ENCODE measurements at places on chromosomes 4 and X.

DNA sequence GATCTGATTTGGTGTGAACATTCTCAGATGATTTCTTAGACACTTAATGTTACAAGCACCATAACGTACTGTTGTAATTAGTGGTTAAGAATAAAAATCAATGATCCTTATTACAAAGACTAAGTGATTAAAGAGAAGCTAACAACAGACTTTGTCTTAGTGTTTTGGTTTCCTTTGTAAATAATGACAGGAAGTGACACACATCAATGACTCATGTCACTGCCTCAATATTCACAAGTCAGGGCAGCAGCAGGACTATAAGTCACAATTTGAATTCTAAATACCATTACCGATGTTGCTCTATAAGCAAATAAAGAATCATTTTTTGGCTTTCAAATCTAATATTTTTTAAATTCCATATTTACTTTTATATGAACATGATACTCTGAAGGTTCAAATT lies 115.8 kb upstream of the FAT4 start:
- no peak for DNase-seq

DNA sequence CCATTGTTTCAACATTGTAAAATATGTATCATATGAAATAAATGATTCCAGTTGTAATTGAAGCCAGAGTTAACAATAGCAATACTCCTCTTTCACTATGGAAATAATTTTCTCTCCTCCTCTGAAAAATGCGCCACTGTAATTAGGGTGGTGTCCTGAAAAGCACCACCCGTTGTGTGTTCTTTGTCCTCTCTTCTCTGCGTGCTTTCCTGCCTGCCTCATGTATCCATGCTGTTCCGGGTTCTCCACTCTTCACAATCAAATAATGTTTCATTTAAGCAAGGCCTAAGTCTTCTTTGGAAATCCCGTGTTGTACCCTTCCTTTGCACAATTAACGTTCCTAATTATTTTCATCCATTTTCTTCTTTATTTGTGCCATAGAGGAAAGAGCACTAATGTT lies 293.3 kb downstream of the ADGRL3 start:
- no peak for DNase-seq

DNA sequence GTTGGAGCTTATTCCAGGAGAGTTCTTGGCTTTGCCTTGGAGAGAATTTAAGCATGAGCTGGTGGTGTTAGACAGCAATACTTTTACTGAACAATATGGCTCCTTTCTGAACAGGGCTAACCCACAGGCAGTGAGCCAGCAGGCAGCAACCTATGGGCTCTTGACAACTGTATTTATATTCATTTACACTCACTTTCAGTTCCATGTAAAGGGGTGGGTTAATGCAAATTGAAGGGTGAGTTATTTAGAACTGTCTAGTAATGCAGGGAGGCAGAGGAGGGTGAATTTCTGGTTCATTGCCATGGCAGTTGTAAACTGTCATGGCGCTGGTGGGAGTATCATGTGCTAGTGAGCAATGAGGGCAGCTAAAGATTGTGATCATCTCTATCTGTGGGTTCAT lies 15.7 kb downstream of the FOXR2 start:
- no peak for DNase-seq

DNA sequence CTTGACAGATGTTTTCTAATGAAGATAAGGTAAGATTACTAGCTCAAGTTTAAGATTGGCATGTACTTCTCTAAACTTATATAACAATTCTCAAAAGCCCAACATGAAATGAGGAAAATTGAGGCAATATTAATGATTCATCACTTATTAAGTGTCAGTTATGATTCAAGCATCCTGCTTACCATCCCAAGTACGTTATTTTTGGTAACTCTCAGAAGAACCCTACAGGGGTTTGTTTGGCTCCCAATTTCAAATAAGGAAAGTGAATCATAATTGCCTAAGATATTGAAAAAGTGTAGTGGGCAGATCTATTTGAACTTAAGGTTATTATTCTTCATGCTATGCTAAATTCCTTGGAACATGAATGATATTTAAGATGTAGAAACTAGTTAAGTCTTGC lies 387.9 kb upstream of the TENM3 start:
- DNase-seq = no peak

GRCh38 chr4:53816561-53816960 lies 225.3 kb upstream of the LNX1 start:
- DNase-seq = no peak

- DNase-seq = no peak
These were observed 186.2 kb upstream of the BCOR start for GRCh38 chrX:40283981-40284380.

- DNase-seq = peak; percentile 24
These were observed 837 bp downstream of the NAT8L start for GRCh38 chr4:2059726-2060602.

DNA sequence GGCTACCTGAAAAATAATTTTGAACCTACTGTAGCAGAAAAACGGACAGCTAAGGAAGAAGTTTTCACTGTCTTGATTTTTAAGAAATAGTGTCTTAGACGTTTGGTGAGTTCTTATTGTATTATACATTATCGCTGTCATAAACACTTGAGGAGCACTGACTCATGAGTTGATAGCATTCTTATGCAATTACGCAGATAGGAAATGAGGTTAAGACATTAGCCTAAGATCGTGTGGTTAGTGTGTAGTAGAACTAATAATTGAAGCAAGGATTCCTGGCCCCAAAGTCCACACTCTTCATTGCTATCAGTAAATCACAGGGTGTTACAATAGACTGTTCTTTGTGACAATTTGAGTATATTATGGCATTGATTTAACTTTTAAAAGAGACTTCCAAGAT lies 238.1 kb downstream of the ARAP2 start:
- no peak for DNase-seq

GRCh38 chr4:148926276-148927260 lies 484.4 kb upstream of the NR3C2 start:
- DNase-seq = no peak

DNA sequence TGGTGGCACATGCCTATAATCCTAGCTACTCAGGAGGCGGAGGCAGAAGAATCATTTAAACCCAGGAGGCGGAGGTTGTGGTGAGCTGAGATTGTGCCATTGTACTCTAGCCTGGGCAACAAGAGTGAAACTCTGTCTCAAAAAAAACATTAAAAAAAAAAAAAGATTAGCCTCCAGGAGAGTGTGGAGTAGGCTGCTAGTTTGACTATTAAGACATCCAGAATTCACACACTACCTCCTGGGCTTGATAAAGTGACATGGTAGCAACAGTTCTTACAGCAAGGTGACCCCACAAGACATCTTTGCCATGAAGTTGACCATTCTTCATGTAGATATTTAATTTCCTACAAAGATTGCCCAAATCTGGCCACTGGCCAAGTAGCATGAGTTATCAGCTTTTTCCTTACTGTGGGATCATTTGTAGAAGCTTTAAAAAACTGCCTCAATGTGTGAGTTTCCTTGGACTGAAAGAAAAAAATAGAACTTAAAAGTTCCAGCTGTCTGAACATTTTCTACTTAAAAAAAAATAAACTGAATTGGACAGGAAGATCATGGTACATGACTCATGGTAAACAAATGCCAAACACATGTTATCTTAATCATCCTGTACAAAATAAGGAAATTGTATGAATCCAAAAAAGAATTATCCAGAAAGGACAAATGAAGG lies 35.3 kb upstream of the SPRY1 start:
- no peak for DNase-seq

GRCh38 chrX:22247169-22247568 lies 25.5 kb upstream of the CBLL2 start:
- no peak for DNase-seq

GRCh38 chr4:100509386-100509785 lies 8.4 kb downstream of the EMCN start:
- DNase-seq = no peak

DNA sequence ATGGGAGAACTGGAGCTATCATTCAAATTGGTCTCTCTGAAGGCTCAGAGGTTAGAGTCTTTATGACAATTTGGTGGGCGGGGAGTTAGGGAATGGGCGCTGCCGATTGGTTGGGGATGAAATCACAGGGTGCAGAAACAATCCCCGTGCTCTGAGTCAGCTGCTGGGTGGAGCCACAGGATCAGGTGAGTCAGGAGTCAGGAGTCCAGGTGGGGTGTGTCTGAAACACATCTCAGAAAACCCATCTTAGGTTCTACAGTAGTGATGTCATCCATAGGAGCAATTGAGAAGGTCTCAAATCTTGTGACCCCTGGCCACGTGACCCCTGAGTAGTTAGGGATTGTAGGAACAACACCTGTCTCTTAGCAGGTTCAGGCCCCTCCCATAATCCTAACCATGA lies 41.6 kb upstream of the TLR3 start:
- no peak for DNase-seq

DNA sequence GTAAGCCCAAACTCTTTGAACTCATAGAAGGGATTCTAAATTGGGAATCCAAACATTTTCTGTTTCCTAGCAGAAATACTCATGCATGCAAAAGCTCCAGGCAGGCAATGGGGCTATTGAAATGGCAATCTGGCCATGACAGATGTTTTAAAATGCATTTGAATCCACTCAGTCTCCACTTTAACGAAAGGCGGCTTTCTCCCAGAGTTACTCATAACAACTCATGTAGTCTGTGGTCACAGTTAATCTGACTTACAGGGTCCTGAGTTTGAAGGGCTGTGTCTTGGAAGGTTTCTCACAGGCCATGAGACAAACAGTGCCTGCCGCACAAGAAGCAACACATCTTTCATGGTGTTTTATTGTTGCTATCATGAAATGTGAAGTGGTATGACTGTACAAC lies 185.7 kb downstream of the AMELX start:
- DNase-seq = no peak

DNA sequence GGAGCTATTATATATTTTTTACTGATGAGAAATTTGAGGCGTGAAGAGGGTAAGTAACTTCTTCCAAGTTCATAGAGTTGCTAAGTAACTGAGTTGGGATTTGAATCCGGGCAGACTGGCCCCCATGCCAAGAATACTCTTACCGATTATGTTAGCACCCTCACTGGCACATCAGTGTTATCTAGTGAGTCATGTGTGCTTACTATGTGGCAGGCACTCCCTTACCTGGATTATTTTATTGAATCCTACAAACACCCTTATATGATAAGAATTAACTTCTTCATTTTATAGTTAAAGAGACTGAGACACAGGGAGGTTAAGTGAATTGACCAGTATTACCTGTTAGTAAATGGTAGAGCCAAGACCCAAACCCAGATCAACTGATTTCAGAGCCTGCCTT lies 20.9 kb downstream of the MTHFD2L start:
- no peak for DNase-seq

DNA sequence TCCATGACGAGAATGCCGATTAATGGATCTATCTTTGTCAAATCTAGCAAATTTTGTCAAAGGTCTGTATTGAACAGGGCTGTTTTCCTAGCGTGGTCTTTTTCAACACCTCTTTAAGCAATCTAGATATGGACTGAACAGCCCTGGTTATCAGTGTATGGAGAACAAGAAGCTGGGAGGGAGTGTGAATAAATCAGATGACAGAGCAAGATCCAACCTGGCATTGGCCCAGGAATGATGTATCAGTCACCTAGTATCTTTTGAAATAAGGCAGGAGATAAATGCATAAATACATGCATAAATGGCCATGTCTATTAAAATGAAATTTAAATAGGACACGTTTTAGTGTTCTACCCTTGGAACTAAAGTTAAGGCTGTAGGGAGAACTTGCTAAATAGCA lies 15.7 kb upstream of the AP1S2 start:
- no peak for DNase-seq

- no peak for DNase-seq
These were observed 36.4 kb downstream of the ARSJ start for GRCh38 chr4:113943085-113943484.

GRCh38 chr4:137378393-137378792 lies 153.9 kb downstream of the PCDH18 start:
- DNase-seq = no peak

- no peak for DNase-seq
These were observed 79.3 kb upstream of the DYNLT3 start for GRCh38 chrX:37926700-37927099.

GRCh38 chr4:127870688-127871087 lies 10.0 kb upstream of the PLK4 start:
- DNase-seq = no peak

DNA sequence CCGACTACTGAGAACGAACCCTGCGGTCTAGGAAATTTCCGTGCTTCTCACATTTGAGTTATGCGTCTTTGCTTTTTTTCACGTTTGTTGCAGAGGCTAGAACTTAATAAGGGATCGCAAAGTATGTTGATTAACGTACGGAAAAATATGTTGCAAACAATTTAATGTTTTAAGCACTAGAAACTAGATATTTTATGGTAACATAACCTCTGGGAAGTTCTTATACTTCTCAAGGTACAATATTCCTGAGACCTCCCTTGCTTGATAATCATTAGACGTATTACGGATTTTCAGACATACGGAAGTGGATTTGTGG lies 639 bp upstream of the PRDM5 start:
- no peak for DNase-seq

DNA sequence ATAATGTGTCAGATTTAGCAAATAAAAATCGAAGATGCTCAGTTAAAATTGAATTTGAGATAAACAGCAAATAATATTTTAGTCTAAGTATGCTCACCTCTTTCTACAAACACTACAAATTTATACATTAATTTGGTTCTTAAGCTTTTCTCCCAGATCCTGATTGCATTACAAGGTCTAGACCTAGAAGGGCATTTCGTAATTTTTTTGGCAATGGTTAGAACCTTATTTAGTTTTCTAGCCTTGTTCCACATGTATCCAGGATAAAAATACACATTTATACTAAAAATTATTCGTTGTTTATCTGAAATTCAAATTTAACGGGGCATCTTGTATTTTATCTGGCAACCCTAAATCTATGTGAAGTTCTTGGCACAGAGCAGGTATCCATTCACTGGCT lies 2.5 kb upstream of the CDKL5 start:
- no peak for DNase-seq

- DNase-seq = no peak
These were observed 6.0 kb upstream of the CCKAR start for GRCh38 chr4:26496207-26496783.

DNA sequence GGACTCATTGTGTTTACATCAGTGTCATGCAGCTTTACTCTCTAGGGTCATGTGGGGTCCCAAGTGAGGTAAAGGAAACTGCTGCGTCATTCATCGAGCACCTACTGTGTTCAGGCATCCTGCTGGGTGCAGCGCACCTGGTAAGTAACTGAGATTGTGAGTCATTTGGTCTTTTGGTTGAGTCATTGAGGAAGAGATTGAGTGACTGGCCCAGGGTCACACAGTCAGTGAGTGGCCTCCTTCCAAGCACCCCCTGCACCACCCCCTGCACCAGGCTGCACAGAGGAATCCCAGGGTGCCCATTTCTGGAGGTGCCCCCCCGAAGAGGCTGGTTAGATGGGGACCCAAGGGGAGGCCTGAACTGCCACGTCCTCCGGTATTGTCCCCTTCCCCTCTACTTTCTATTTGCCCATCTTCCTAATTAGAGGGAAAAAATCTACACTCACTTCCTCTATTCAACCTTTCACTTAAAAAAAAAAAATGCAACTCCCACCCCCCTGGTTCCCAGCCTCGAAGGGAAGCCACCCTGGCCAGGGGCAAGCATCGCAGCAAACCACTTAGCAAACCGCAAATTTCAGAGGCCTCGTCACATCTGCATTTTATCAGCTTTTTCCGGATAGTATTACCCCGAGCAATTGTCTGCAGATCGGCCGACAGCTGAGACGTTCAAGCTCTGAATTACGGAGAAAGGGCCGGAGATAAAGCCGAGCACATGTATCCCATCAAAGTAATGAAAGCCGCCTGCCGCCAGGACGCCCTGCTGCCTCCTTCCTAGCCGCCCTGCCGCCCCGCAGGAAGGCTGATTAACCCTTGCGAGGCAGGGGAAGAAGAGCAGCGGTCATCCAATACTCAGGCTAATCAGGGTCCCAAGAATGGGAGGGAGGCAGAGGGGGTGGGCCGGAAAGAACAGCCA lies 96.3 kb upstream of the MSX1 start:
- no peak for DNase-seq

All from NCI-H1930 (cell line).